NCI-H526 treated with DMSO at 0.1 percent for 48 hours (cell line): ENCODE measurements at places on chromosomes 1 and 21.

GRCh38 chr1:227893949-227894721, 53.6 kb downstream of the WNT9A start:
- no peak for DNase-seq

GRCh38 chr1:151616505-151616849, 4.6 kb downstream of the SNX27 start:
- no peak for DNase-seq

DNA sequence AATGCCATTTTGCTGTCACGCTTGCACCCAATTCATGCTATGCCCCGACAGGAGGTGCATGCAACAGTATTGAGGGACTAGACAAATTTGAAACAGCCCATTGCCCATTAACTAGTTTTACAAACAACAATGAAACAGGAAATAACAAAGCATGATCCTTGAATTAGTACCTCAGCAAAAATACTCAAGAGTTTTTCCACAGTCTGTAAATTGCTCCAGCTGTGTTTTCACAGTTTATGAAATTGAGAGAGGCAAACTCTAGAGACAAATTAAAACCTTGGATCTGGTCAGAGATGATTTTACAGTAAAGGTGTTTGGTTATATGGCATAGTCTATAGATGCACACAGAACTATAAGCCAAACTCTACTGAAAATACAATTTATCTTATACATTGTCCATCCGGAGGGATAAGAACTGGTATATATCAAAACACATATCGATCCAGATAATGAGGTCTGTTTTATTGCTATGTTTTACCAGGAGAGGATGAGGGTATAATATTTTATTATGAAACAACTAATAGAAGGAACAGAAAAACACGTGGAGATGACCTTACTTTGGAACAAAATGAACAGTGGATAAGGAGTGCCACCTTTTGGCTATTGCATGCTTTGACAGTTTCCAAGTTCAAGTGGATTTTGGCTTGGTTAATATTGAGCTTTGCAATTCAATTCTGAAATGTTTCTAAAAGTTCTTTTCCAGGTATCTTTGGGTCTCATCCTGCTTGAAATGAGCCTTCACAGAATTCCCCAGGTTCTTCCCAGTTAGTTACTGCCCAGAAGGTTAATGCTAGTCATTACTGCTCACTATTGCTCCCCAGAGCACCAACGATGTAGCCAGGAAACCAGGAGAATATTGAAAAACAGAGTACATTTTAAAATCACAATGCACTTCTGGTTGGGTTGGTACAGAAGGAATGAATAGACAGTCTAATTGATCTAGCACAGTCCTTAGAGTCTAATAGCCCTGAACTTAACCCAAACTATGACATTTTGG, 45.7 kb downstream of the ZC3H11B start:
- DNase-seq = no peak

DNA sequence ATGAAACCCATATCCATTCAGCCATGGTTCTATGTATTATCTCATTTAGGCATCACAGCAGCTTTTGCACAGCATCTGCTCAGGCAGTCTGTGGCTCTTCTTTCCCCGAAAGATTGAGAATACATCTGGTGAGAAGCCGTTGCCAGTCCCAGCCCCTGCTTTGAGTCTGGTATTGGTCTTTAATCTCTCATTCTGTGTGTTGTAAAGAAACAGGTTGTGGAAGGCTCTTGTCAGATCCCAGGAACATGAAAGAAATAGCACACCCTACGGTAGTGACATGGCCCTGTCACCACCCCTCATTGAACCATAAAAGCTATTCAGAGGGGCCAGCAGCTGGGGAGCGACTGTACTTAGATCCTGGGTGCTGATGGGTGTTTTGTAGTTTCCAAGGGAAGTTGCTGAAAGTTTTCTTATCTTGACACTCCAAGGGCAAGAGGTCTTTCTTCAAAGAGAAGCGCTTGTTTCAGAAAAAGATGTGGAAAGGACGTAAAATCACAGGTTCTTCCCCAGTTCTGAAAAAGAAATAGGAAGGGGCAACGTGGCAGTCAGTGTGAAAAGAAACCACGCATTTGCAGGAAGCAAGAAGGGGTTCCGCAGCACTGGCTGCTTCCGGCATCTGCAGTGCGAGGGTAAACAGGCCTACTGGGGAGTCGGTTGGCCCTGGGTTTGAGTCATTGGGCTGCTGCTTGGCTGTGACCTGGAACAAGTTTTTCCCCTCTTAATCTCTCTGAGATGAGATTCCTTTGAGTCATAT, 145.0 kb downstream of the DHRS3 start:
- no peak for DNase-seq

DNA sequence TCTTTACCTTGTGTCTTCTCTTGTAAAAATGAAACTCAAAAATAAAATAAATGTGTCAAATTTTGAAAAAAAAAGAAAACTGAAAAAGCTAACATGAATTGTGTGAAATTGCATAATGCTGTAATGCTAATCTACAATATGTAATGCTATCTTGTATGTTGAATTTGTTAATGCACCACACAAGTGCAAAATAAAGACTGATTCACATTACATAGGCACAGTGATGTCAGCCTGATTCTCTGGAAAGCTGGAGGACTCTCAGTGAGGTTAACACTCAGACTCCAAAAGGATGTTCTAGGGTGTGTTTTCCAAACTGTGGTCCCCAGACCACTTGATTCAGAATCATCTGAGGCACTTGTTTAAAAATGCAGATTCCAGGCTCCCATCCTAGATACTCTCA, 25.6 kb downstream of the SYT11 start:
- no peak for DNase-seq

DNA sequence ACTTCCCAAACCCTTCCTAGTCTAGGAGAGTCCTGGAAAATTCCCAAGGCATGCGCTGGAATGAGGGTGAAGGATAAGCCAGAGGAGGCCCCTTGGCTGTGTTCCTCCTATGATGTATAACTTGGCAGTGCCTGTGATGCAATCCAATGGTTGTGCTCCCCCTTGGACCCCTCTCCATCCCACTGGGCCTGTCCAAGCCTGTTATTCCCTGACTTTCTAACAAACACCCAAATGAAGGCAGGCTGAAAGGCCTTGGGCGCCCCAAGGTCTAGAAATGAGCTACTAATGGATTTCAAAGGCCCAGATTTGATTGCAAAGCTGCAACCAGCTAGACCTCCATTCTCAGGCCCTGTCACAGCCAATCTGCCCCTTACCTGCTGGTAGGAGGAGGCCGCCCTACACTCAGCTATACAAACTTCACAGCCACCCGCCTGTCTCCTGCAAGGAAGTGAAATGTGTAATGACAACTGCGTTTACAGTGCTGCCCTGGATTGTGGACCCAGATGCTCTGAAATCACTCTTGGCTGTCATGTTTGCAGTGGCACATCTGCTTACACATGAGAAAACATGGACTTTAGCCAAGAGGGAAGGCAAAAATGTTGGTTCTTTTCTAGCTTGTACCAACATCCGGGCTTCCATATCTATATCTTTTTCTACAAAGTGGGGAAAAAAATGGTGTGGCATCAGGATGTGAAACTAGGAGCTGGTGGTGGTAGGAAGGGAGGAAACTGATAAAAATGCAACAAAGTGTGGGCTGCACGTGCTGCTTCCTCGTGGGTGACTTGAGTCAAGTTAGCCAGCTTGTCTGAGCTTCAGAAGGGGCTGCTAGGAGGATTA, 130.4 kb downstream of the TRABD2B start:
- no peak for DNase-seq

- no peak for DNase-seq
These were observed 70.2 kb downstream of the CCDC30 start for GRCh38 chr1:42533101-42533863.

DNA sequence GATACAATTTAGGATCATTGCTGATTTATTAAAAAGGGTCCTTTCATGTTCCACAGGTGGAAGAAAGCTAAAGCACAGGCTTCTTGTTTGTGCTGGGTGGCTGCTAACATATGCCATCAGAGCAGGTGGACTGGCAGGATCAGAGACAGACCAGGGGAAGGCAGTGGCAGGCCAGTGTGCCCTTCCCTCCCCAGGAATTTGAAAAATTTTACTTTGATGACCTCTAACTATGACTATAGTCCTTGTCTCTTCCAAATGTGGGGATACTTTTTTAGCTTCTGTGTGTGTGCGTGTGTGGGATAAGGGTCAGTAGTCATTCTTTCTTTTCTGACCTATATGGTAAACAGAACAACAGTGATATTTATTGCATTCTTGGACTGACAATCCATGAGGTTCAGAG, 49.9 kb downstream of the LHX9 start:
- DNase-seq = no peak

DNA sequence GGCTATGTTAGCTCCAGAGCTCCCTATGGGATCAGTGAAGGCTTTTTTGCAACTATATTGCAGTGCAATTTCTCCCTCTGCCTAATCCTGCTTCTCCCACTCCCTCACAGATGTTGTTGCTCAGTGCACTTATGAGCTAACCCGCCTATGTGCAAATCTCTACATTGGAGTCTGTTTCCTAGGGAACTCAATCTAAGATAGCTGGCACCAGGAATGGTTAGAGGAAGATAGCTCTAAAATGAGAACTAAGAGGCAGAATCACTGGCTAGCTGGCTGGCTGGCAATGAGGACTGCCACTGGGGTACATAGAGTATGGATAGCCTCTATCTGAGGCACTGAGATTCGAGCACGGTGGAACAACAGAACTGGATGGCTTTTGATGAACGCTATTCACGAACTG, 39.5 kb downstream of the ADSS2 start:
- no peak for DNase-seq
